ENCODE measurements at places on chromosomes 1 and 21.

GRCh38 chr1:75630004-75630594, 19.2 kb upstream of the SLC44A5 start:
- no peak for DNase-seq

DNA sequence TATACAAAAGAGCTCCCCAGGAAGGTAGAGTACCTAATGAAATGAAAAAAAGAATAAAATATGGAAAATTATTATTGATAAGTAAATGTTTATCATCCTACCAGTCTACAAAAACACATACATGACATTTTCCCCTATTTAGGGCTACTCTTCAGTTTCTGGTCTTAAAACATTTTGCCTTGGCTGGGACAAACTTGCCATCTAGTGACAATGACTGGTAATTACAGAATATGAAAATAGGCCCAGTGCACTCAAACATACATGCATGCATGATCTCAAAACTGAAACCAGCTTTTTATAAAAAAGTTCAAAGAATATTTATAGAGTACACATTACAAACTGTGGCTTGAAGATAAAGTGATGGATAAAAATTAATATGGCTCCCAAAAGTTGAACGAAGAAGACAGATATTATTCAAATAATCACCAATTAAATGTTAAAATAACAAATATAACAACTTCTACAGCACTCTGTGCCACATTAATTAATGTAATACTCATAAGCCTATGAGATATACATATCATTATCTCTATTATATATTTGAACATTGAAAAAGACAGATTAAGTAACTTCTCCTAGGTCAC, 10.5 kb upstream of the RNPC3 start:
- DNase-seq, result peak; percentile 49

DNA sequence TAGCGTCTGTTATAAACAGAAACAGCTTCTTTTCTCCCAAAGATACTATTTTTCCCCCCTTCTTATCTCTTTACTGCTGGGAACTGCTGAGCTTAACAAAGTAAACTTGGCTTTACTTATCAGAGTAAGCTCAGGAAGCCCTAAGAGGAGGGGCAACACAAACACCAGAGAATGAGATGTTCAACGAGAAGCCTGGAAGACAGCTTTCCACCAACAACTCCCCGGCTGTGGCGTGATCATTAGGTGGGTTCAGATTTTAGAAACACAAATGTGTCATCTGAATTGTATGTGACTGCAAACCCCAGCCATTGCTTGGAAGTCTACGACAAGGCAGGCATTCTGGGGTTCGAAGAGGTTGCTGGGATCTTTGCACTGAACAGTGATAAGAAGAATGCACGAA, 181.2 kb upstream of the ESRRG start:
- DNase-seq, result no peak

- DNase-seq, result peak; percentile 4
These were observed 355.1 kb downstream of the NPHP4 start for GRCh38 chr1:5637171-5637570.

- peak; percentile 60 for DNase-seq
These were observed 218.0 kb upstream of the GALNT2 start for GRCh38 chr1:229848752-229849677.

GRCh38 chr1:37124501-37124900, 90.2 kb upstream of the GRIK3 start:
- DNase-seq, result no peak

DNA sequence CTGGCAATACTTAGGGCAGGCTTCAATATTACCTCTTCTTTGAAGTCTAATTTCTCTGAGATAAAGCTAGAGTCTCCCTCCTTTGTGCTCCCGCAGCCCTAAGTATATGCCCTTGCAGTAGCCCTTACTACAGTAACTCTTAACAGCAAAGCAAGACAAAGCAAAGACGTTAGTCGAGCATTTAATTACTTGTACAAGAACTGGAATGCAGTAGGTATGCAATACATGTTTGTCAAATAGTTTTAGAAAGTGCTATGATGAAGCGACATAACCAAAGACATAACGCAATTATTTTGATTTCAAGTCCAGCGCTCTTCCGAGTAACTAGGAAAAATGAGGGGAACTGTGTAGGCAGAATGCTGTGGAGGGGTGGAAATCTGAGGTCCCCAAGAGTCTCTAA, 1.6 kb downstream of the P3H1 start:
- DNase-seq, result no peak

- no peak for DNase-seq
These were observed 258.3 kb downstream of the MATN1 start for GRCh38 chr1:30465096-30465495.

GRCh38 chr1:10591010-10591409, 116.3 kb downstream of the PEX14 start:
- no peak for DNase-seq

GRCh38 chr1:162950187-162950586, 89.2 kb upstream of the CCDC190 start:
- no peak for DNase-seq

DNA sequence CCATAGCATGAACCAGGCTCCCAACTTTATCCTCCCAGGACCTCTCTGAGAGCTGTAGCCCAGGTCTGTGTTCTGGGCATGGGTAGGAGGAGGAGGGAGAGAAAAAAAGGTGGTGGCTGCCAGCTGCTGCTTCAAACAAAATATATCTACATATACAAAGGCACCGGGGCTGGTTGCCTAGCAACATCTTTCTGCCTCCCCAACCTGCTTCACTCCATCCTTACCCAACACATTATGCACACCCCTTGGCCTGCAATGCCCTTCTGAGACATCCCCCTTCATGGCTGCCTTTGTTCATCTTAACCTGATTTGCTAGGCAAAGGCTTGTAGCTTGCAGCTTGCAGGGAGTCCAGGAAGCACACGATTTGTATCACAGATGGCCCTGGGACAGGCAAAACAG, 27.2 kb upstream of the ATP1A1 start:
- no peak for DNase-seq

GRCh38 chr1:100582943-100583342, 45.0 kb downstream of the GPR88 start:
- DNase-seq, result no peak

DNA sequence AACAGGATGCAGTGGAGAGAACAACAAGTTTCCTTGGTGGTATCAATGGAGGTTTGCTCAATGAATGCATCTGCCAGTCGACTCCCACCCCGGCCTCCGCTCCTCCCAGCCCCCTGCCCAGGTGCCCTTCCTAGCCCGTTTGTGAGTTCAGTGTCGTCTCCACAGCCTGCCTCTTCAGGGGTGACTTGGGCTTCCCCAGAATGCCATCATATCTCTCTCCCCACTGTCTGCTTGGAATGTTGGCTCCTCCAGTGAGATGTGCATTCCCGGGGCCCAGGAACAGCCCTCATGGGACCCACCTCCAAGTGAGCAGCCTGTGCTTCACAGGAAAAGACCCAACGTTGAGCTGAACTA, 30.5 kb downstream of the MATN1 start:
- DNase-seq, result no peak

DNA sequence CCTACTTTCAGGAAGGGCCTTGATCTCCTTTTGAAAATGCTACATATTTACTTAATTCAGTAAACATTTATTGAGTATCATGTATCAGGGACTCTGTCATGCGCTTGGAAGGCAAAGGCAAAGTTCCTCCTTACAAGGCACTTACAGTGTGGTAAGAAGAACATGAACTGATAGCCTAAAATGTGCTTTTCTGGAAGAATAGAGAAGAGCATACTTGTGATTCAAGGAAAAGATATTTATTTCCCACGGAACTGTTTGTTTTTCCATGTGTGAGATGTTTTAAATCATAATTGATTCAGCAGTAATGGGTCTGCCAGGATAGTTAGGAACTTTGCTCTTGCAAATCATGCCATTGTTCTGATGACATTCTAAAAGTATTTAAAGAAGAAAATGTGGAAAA, 110.1 kb upstream of the ZNHIT6 start:
- DNase-seq, result no peak

- peak; percentile 73 for DNase-seq
These were observed 790 bp downstream of the DNAJC6 start for GRCh38 chr1:65310078-65310587.

- no peak for DNase-seq
These were observed 196.7 kb upstream of the DAB1 start for GRCh38 chr1:57620605-57621004.

GRCh38 chr21:36676039-36676950, 22.6 kb upstream of the SIM2 start:
- DNase-seq, result no peak

GRCh38 chr1:93768380-93768863, 86.8 kb upstream of the BCAR3 start:
- no peak for DNase-seq

GRCh38 chr1:152758636-152759035, 811 bp downstream of the KPRP start:
- DNase-seq, result no peak

- no peak for DNase-seq
These were observed 141.1 kb downstream of the TLR5 start for GRCh38 chr1:223001653-223002634.

- no peak for DNase-seq
These were observed 27.5 kb downstream of the SERTAD4 start for GRCh38 chr1:210260096-210260495.

- no peak for DNase-seq
These were observed 20.7 kb downstream of the IRF2BP2 start for GRCh38 chr1:234589064-234589800.
